ENCODE measurements at places on chromosomes 1 and 21.

DNA sequence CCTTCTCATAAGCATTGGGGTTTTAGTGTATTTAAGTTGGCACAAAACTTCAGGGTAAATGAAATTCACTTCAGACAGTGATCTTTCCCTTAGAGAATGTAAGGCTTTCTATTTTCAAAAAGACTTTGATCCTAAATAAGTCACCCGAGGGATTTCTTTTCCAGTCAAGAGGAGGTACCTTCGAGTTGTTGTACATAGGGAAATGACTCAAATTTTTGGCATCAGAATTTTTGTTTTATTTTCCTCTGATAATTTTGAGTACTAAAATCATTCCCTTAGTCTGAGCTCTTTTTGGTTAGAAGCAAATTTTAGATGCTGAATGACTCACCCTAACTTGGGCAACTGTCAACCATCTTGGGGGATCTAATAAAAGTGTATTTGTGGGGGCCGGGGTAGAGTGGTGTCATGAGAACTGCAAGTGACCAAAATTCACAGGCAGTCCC lies 193.9 kb downstream of the DHRS3 start:
- DNase-seq, result no peak

DNA sequence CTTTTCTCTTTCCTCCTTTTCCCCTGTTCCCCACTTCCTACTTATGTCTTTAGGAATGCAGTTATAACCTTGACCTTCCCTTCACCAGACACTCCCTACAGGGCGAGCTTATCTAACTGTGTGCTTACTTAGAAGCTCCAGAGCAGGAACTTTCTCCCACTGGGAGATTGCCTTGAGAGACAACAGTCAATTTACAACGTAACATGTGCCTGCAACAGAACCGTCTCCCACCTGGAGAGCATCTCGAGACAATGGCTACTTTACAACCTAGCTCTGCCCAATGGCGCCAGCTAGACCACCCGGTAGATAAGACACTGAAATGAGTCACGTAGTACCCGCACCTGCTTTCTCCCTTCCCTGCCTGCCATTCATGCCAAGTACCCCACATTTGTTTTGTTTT lies 16.7 kb downstream of the HMGN1 start:
- DNase-seq, result no peak

GRCh38 chr1:232893481-232894313 lies 56.7 kb upstream of the NTPCR start:
- DNase-seq, result no peak

DNA sequence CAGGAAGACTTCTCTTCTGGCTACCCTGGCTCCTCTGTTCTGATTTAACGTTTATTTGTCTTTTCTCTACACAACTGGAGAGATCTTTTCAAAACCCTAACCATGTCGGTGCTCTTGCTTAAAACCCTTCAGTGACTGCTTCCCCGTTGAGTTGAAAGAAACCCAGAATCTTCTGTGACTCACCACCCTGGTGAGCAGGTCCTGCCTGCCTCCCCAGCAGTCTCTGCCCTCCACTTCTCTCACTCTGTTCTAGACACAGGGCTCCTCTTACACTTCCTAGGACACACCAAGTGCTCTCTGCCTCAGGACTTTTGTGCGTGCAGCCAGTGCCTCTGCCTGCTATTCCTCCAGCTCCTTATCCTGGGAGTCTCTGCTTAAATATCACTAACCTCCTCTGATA lies 131.4 kb downstream of the IER5 start:
- DNase-seq, result no peak

DNA sequence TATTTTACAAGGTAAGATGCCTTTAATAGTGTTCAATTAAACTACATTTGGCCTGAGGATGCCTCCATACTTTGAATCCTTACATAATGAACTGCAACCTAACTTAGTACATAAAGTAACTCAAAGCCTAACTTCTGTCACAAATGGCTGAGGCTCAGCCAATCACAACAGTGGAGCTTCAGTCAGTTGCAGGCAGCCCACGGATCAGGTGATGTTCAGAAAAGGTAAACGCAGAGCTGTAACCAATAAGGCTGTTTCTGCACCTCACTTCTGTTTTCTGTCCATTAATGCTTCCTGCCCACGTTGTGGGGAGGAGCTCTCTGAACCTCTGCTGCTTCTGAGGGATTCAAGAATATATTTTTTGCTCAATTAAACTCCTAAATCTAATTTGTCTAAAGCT lies 94.8 kb upstream of the KIAA0040 start:
- peak; percentile 10 for DNase-seq

- DNase-seq, result peak; percentile 44
Measured at GRCh38 chr1:236685917-236686814, at the start of gene ACTN2. ACTN2 (plus strand) TSS chr1:236686499; CDS start chr1:236686674, 175 bp downstream.

GRCh38 chr1:63342402-63342801 lies 20.0 kb downstream of the FOXD3 start:
- no peak for DNase-seq

GRCh38 chr1:14055442-14056223 lies 355.6 kb downstream of the PRDM2 start:
- DNase-seq, result no peak

GRCh38 chr1:173954179-173954578 lies 37.1 kb upstream of the SERPINC1 start:
- DNase-seq, result no peak

- no peak for DNase-seq
Measured at GRCh38 chr1:243944429-243945160, 94.6 kb upstream of the AKT3 start.

- DNase-seq, result no peak
Measured at GRCh38 chr21:34923202-34923601, 125.9 kb downstream of the RUNX1 start.

DNA sequence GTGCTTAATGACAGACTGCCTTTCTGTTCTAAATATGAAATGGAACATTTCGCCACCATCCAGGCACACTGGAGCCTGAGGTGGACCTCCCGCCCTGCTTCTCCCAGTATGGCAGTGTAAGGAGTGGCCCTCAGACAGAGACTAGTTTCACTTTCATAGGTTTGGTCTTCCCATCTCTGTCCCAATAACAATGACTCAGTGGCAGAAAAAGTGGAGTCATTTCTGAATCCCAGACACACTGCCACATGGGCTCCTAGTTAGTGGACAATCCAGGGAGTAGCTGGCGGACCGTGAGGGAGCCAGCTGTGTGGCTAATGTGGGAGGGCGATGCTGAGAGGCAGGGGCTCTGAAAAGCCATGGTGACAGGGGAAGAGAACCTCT lies 95.6 kb upstream of the TSPAN2 start:
- DNase-seq, result no peak

DNA sequence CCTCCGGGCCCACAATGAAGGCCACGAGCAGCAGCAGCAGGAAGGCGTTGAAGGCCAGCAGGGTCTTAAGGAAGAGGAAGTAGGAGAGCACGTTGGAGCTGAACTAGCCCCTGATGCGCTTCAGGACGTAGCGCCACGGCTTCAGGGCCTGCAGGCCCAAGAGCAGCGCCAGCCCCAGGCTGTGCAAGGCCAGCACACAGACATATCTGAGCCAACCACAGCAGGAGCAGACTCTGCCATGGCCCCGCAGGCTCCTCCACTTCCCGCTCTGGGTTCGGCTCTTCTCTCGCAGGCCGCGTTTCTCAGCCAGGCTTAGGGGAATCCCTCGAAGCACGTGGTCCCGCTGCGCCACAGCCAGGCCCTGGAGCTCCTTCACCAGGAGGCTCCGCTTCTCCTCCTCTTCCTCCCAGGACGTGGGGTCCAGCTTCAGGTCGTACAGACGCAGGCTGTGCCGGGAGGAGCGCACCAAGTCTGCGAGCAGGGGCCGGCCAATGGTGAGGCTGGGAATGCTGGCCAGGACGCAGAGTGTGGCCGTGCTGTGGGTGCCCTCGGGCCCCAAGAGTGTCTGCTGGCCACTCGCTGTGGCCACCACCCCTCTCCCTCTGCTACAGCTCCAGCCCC lies 41.7 kb downstream of the ZNF691 start:
- DNase-seq, result no peak

DNA sequence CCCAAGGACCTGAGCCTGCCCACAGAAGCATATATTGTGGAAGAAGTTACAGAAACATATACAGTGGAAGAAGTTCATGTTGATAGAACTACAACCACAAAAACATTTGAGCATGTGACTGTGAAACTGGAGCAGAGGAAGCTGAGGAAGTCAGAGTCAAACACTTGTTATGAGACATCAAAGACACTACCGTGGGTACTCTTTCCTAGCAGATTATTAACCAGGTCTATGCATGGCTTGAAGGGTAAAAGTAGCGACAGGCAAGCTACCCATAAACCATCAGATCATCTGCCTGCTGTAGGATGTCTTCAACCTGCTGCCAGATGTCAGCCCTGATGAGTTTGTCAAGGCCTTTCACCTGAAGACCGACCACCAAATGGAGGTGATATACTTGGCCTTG lies 35.8 kb downstream of the IVNS1ABP start:
- no peak for DNase-seq

GRCh38 chr1:12152113-12152891 lies 14.5 kb upstream of the TNFRSF1B start:
- no peak for DNase-seq

- no peak for DNase-seq
Measured at GRCh38 chr1:61245696-61246400, 163.5 kb downstream of the NFIA start.

GRCh38 chr1:37092937-37093336 lies 58.6 kb upstream of the GRIK3 start:
- DNase-seq, result no peak

GRCh38 chr1:110450929-110451328 lies at the start of gene PROK1:
PROK1 (plus strand) TSS chr1:110451149; CDS start chr1:110451217, 68 bp downstream.
- no peak for DNase-seq

- DNase-seq, result no peak
Measured at GRCh38 chr21:42056468-42056867, 14.6 kb upstream of the UMODL1 start.

DNA sequence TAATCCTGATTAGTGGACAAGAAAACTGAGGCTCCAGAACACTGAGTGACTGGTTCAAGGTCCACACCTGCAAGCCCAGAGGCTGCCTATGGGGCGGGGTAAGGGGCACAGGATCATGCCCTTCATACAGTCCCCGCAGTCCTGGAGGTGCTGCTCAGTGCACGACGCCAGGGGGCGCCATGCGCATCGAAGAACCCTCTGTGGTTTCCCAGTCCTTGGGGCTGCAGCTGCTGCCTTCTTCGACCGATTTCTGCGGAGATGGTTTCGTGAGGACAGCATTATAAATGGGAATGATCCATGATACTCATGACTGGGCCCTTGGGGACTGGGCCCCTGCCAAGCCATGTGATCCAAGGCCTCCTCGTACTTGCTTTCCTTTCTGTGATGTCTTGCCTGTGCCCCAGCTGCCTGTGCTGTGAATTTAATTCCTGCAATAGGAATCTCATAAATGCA lies 37.1 kb upstream of the ARHGEF10L start:
- peak; percentile 33 for DNase-seq

DNA sequence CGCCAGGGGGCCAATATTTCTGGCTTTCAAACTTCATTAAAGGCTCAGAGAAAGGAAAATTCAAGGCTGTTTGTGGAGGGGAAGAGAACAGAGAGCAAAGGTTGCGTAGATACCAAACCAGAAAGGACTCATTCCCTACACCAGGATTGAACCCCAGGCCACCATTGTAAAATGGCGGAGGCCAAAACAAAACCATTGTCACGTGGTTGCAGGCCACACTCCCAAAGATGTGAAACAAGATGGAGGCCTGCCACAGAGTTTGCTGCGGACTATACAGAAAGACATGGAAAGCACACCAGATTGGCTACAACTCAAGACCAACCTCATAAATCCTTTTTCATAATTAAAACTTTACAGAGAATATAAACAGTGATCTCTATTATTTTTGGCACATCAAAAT lies 116.5 kb downstream of the KCNK1 start:
- DNase-seq, result no peak

GRCh38 chr1:229001467-229002011 lies 266.3 kb downstream of the RHOU start:
- no peak for DNase-seq

DNA sequence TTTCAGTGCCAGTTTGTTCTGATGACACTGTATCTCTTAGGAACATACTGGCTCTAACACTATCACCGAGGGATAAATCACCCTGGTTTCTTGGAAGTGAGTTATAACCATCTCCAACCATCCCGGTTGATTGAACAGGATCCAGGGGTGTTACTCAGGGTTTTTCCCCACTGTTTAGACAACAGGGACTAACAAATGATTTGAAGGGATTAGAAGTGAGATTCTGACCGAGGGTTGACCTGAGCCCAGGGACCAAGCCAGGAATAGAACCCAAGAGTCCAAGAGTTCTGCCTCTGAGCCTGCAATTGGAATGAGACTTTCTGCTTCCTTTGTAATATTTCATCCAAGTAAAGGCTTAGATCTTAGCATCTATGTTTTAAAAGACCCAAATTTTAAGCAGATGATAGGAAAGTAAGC lies 154.0 kb downstream of the DHRS3 start:
- no peak for DNase-seq

DNA sequence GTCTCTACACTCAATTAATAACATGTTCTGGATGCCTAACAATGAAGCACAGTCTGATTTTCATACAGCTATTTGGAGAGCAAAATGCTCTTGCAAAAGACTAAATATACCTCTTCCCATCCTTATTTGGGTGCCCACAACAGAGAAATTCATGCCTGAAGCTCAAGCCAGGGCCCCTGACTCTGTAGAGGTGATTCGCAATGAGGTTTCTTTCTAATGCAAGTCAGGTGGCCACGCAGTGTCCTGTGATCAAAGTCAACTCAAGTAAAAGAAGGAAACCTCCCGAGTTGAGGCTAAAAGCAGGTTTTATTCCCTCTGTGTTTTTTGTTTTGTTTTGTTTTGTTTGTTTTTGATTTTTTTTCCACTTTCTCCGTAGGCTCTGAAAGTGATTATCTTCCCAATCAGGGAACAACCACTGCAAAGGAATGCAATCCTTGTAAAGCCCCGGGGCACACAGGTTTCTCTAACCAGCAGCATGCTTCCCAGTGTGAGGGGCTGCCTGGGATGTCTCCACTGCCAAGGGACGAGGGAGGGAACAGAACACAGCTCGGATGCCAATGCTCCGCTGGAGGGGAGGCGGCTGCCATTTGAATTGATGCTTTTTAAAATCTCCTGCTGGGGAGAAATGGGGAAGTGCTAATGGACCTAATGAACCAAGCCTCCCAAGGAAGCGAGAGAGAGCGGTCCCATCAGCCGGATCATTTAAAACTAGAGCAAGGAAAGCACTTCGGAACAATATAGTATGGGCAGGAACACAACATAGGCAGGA lies 73.8 kb upstream of the SSX2IP start:
- DNase-seq, result no peak

GRCh38 chr1:24775348-24775747 lies 30.1 kb downstream of the CLIC4 start:
- no peak for DNase-seq

DNA sequence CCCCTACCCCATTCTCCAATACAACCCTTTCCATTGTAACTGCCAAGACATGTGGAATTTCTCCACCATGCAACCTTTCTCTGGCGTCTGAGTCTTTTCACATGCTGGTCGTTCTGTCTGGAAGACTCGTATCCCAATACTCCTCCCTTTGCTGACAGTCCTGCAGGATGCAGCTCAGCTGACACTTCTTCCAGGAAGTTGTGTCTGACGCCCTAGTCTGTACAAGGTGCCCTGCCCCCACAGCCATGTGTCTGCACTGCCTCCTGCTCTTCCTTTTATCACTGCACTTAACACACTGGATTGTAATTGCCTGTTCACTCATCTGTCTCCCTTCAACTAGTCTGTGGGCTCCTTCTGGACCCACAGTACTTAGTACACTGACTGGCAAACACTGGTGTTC lies 188.0 kb downstream of the LMX1A start:
- DNase-seq, result no peak
